ENCODE measurements at places on chromosomes 1 and 21. TPM values are rescaled to one million over a fixed set of nuclear protein-coding genes. Genes with fewer than 3 reads are reported as not detected.

The RNU1-3 gene
- total RNA-seq, result 2,907 TPM

- no peak for DNase-seq
- no peaks in the 10 kb centered on the region for H3K36me3 ChIP-seq
- H3K27me3 ChIP-seq, result no peaks in the 10 kb centered on the region
- no peak overlapping the region for H3K4me3 ChIP-seq
- H3K4me1 ChIP-seq, result no peaks in the 10 kb centered on the region
These were observed 29.0 kb downstream of the PTAFR start for GRCh38 chr1:28147264-28148094.

The OR2AK2 gene
- 0.65 TPM for total RNA-seq

- H3K4me1 ChIP-seq, result no peaks in the 10 kb centered on the region
- no peak for DNase-seq
- no peak overlapping the region for H3K27ac ChIP-seq
- no peaks in the 10 kb centered on the region for H3K36me3 ChIP-seq
These were observed 12.7 kb upstream of the WDR26 start for GRCh38 chr1:224447251-224447650.

DNA sequence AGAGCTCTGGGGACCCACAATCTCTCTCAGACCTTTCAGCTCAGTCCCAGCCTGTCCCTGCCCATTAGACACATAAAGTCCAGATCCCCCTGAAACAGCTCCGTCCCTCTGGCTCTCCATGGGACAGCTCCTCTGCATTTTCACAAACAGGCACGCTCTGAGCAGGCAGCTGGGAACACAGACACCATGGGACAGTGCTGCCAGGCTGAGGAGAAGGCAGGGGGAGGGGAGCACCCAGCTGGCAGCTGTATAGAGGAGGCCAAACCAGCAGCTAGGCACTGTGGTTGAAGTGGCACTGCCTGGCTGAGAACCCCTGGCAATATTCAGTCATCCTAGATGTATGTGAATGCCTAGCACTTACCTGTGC, 2.0 kb downstream of the TMEM63A start:
- H3K27me3 ChIP-seq, result no peaks in the 10 kb centered on the region
- peak overlapping the region; percentile 90 for H3K27ac ChIP-seq
- H3K36me3 ChIP-seq, result peaks cover 10% of the 10 kb centered on the region
- DNase-seq, result no peak

GRCh38 chr1:222466150-222466865, 81.6 kb downstream of the HHIPL2 start:
- H3K27ac ChIP-seq, result no peak overlapping the region
- H3K27me3 ChIP-seq, result no peaks in the 10 kb centered on the region
- no peaks in the 10 kb centered on the region for H3K36me3 ChIP-seq
- H3K4me1 ChIP-seq, result peaks cover 5% of the 10 kb centered on the region

The HPCAL4 gene
- total RNA-seq, result 49.0 TPM

GRCh38 chr1:113758631-113759332, 504 bp downstream of the PHTF1 start:
- H3K27me3 ChIP-seq, result no peaks in the 10 kb centered on the region
- peak; percentile 55 for DNase-seq
- H3K36me3 ChIP-seq, result no peaks in the 10 kb centered on the region
- H3K4me1 ChIP-seq, result no peaks in the 10 kb centered on the region
- H3K27ac ChIP-seq, result peak overlapping the region; percentile 74

DNA sequence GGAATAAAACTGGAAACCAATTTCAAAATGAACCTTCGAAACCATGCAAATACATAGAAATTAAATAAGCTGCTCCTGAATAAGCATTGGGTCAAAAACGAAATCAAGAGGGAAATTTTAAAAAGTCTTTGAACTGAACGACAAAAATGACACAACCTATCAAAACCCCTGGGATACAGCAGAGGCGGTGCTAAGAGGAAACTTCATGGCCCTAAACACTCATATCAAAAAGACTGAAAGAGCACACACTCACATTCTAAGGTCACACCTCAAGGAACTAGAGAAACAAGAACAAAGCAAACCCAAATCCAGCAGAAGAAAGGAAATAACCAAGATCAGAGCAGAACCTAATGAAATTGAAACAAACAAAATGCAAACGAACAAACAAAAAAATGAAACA, 85.2 kb upstream of the CDC42BPA start:
- no peak overlapping the region for H3K27ac ChIP-seq
- H3K4me1 ChIP-seq, result no peaks in the 10 kb centered on the region
- no peak overlapping the region for H3K4me3 ChIP-seq
- DNase-seq, result no peak
- no peaks in the 10 kb centered on the region for H3K36me3 ChIP-seq

DNA sequence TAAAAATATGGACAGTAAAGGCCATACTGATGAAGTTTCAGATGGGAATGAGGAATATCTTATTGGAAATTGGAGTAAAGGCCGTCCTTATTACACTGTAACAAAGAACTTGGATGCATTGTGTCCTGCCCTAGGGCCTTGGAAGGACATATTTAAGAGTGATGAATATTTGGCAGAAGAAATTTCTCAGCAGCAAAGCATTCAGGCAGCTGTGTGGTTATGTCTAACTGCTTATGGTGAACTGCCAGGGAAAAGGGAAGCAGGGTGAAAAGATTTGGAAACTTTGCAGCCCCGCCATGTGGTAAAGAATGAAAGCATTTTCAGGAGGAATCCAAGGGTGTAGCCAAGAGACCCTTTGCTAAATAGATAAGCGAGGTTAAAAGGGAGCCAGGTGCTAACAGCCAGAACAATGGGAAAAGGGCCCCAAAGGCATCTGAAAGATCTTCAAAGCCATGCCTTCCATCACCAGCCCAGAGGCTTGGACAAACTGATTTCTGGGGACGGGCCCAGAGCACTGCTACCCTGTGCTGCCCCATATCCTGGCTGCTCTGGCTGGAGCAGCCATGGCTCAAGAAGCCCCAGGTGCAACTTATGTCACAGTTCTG, 200.0 kb downstream of the PTPRU start:
- no peaks in the 10 kb centered on the region for H3K36me3 ChIP-seq
- no peak overlapping the region for H3K4me3 ChIP-seq
- no peaks in the 10 kb centered on the region for H3K27me3 ChIP-seq
- no peak for DNase-seq
- no peaks in the 10 kb centered on the region for H3K4me1 ChIP-seq

DNA sequence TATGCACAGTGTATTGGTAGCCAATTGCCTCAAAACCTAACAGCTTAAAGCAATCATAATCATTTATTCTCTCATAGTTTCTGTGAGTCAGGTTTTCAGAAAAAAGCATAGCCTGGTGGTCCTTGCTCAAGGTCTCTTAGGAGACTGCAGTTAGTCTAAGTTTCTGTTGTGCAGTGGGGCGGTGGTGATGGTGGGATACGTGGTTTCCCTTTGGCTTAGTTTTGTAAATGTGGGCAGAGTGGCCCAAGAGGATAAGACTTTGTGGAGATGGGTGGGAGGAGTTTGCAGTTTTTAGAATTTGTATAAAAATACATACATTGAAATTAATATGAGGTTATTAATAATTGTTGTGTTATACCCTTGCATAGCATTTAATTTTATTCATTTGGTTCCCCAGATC, 68.6 kb downstream of the NOS1AP start:
- no peaks in the 10 kb centered on the region for H3K27me3 ChIP-seq
- no peaks in the 10 kb centered on the region for H3K4me1 ChIP-seq
- H3K27ac ChIP-seq, result no peak overlapping the region
- H3K36me3 ChIP-seq, result no peaks in the 10 kb centered on the region

- no peaks in the 10 kb centered on the region for H3K4me1 ChIP-seq
- no peak overlapping the region for H3K4me3 ChIP-seq
- no peaks in the 10 kb centered on the region for H3K36me3 ChIP-seq
- H3K27ac ChIP-seq, result no peak overlapping the region
- DNase-seq, result no peak
These were observed 9.0 kb downstream of the MYOM3 start for GRCh38 chr1:24102961-24103360.

GRCh38 chr1:160577671-160578070, 1.6 kb downstream of the CD84 start:
- peaks cover 49% of the 10 kb centered on the region for H3K4me1 ChIP-seq
- no peaks in the 10 kb centered on the region for H3K27me3 ChIP-seq
- H3K36me3 ChIP-seq, result no peaks in the 10 kb centered on the region
- peak overlapping the region; percentile 66 for H3K4me3 ChIP-seq
- DNase-seq, result no peak

DNA sequence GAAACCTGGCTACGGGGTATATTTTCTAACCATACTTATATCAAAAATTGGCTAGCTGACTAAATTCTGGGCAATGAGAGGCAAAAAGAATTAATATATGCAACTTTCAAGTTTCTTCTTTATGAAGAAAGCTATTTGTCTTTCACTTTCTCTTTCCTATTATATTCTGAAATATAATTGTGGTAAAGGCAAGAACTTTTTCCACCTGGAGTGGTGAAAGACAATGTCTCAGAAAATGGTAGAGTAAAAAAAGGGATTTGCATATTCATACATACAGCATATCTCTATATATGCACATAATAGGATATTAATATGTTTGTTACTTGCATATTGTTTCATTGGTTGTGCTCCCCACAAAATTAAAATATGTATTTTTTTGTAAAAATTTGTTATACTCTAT, 793.8 kb downstream of the PLA2G4A start:
- H3K4me3 ChIP-seq, result no peak overlapping the region
- H3K27ac ChIP-seq, result no peak overlapping the region
- H3K36me3 ChIP-seq, result no peaks in the 10 kb centered on the region
- H3K4me1 ChIP-seq, result no peaks in the 10 kb centered on the region

DNA sequence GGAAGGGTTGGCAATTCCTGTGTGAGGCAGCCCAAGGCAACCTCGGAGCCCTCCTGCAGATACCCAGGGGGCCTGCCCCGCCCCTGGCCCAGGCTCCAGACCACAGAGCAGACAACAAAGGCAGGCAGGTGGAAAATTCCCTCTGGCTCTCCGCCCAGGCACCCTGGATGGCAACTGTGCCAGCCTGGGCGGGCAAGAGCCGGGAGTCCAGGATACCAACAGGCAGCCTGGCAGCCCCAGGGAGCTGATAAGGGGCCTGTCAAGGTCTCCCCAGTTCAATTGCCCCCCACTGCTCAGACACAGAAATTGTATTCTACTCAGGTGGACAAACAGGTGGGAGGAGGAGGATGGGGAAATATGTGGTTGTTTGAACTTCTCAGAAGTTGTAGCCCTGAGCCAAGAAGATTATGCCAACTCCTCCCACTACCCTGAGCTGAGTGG, 15.4 kb upstream of the GPR37L1 start:
- no peaks in the 10 kb centered on the region for H3K27me3 ChIP-seq
- DNase-seq, result no peak
- no peak overlapping the region for H3K27ac ChIP-seq
- no peak overlapping the region for H3K4me3 ChIP-seq
- H3K36me3 ChIP-seq, result no peaks in the 10 kb centered on the region

DNA sequence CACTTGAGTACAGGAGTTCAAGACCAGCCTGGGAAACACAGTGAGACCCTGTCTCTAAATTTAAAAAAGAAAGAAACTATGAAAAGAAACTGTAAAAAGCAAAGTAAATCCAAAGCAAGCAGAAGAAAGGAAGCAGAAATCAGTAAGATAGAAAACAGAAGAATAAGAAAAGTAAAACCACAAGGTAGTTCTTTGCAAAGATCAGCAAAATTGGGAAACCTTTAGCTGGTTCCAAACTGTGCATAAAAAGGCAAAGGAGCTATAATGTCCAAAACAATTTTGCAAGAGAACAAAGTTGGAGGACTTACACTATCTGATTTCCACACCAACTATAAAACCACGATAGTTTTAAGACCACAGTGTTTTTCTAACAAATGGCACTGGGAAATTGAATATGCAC, 218.8 kb downstream of the RPS6KC1 start:
- no peaks in the 10 kb centered on the region for H3K36me3 ChIP-seq
- no peak overlapping the region for H3K27ac ChIP-seq
- H3K27me3 ChIP-seq, result no peaks in the 10 kb centered on the region
- H3K4me1 ChIP-seq, result no peaks in the 10 kb centered on the region
- H3K4me3 ChIP-seq, result no peak overlapping the region

DNA sequence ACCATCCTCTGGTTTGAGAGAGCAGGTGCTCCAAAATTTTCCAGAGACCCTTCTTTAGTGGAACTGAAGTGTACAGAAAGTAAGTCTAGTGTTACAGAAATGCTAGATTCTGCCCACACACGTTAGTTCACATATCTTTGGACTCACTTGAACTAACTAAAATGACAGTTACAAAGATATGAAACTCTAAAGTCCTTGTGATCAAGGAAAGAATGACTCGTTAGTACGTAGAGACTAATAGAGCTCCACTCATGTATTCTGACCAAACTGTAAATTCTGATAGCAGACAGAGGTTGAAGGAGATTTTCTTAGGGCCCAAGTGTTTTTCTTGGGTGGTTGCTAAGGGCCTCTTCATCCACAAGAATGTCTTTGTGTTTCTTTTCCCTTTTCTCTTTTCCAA, 491.5 kb upstream of the B3GALT2 start:
- DNase-seq, result no peak
- H3K27ac ChIP-seq, result no peak overlapping the region
- H3K4me3 ChIP-seq, result no peak overlapping the region
- no peaks in the 10 kb centered on the region for H3K27me3 ChIP-seq

DNA sequence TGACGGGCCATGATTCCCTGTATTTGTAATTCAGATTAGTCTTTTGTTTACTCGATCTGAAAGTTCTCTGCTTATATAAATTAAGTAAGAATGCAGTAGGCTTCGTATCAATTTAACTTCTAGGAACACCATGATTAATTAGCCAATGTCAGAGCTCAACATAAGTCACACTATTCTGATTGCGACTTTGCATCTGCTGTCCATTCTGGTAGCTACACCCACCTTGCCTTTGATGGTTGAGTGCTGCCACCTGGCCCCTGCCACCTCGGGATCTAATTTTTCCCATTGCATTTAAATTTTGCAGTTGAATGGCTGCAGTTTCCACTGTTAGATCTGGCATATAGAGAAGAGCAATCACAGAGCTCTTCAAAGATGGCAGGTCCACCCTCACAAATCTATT, 140.0 kb downstream of the LTN1 start:
- H3K4me3 ChIP-seq, result no peak overlapping the region
- no peak for DNase-seq
- no peaks in the 10 kb centered on the region for H3K4me1 ChIP-seq
- H3K27me3 ChIP-seq, result no peaks in the 10 kb centered on the region
- no peaks in the 10 kb centered on the region for H3K36me3 ChIP-seq

The CENPF gene
- total RNA-seq, result 2.1 TPM

DNA sequence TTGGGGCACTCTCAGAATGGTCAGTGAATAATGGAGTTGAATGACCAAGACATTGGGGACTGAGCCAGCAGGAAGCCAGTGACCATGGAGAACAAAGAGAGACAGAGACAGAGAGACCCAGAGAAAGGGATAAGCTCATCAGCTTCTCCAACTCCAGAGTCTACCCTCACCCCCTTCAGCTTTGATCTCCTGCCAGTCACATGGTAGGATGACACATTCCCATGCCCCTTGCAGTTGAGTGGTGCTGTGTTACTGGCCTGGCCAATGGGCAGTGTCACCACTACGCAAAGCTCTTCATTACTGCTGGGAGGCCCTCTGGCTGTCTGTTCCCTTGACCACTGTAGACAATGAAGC, 643.5 kb downstream of the AJAP1 start:
- H3K4me3 ChIP-seq, result no peak overlapping the region
- no peaks in the 10 kb centered on the region for H3K36me3 ChIP-seq
- no peaks in the 10 kb centered on the region for H3K27me3 ChIP-seq
- DNase-seq, result no peak
- no peaks in the 10 kb centered on the region for H3K4me1 ChIP-seq

The UBXN11 gene
- 131 TPM for total RNA-seq
